ENCODE measurements at places on chromosomes 16 and 17. TPM values are rescaled to one million over a fixed set of nuclear protein-coding genes. Genes with fewer than 3 reads are reported as not detected.

Gene SPECC1
- polyA plus RNA-seq = 7.4 TPM

Gene MYH8
- not detected for polyA plus RNA-seq

Gene KRTAP4-6
- not detected for polyA plus RNA-seq

Gene NUPR1
- 161 TPM for polyA plus RNA-seq

Gene ZNF286A
- 5.8 TPM for polyA plus RNA-seq

Gene REXO5
- polyA plus RNA-seq = 1.5 TPM

Gene LDHD
- 11.8 TPM for polyA plus RNA-seq

Gene DYNLRB2
- 1.00 TPM for polyA plus RNA-seq

Gene WNT9B
- polyA plus RNA-seq = 0.06 TPM

Gene HSPB9
- 0.04 TPM for polyA plus RNA-seq

Gene CA5A
- not detected for polyA plus RNA-seq

Gene HEATR3
- polyA plus RNA-seq = 3.9 TPM

Gene ZPBP2
- polyA plus RNA-seq = not detected

Gene SLC47A2
- polyA plus RNA-seq = 2.7 TPM

Gene SPIRE2
- 6.4 TPM for polyA plus RNA-seq

Gene METTL9
- 57.0 TPM for polyA plus RNA-seq

Gene CCL18
- polyA plus RNA-seq = 0.38 TPM

Gene TEX19
- not detected for polyA plus RNA-seq

Gene DUXB
- not detected for polyA plus RNA-seq

Gene SREBF1
- polyA plus RNA-seq = 95.1 TPM

Gene ZMYND15
- 0.96 TPM for polyA plus RNA-seq

Gene UMOD
- polyA plus RNA-seq = not detected

Gene AIPL1
- polyA plus RNA-seq = not detected

Gene PIK3R6
- polyA plus RNA-seq = 0.59 TPM

Gene GAS2L2
- polyA plus RNA-seq = 0.08 TPM

Gene PDXDC1
- 35.3 TPM for polyA plus RNA-seq

Gene GPR179
- 0.04 TPM for polyA plus RNA-seq

Gene RPTOR
- polyA plus RNA-seq = 10.5 TPM

Gene ADAP2
- polyA plus RNA-seq = 2.4 TPM

Gene ADCY7
- polyA plus RNA-seq = 8.9 TPM
